ENCODE measurements at places on chromosomes 13 and 19. TPM values are rescaled to one million over a fixed set of nuclear protein-coding genes. Genes with fewer than 3 reads are reported as not detected.

DNA sequence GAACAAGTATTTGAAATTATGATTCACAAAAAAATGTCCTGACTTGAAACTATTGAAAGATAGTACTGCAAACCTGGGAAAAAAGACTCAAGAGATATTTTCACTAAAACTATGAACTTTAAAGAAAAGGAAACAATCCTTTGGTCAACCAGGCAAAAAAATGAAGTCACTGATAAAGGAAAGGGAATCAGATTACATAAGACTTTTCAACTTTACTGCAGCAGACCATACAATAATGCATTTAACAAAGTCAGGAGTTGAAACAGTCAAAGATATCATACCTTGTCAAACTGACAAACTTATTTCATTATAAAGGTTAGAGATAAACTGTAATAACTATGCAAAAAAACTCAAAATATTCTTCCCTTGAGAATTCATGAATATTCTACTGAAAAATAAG is 361.6 kb downstream of the DLEU7 start:
- DNase-seq = no peak

DNA sequence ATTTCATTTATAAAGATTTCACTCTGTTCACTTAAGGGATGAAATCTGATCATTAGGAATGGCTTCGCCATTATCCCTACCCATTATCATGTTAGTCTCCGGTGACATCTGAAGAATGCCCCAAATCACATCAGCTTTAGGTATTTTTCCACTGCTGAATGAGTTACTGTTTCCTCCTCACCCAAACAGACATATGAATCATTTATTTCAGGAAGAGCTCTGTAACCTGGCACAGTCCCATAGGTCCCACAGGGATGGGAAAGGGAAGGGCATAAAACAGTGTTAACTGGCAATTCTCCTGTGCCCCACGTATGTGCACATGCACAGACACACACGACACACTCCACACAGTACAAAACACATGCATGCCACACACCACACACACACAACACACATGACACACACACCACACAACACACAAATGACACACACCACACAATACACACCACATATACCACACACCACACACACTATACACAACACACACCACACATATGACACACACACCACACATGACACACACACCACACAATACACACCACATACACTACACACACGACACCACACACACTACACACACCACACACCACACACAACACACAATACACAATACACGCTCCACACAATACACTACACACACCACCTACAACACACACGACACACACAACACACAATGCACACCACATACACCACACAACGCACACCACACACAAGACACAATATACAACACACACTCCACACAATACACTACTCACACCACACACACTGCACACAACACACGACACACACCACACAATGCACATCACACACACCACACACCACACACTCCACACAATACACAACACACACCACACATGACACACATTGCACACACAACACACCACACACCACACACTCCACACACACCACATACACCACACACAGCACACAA is 15.4 kb downstream of the TMEM255B start:
- DNase-seq = no peak

GRCh38 chr13:41244556-41244955 is 18.8 kb downstream of the MTRF1 start:
- DNase-seq = no peak

DNA sequence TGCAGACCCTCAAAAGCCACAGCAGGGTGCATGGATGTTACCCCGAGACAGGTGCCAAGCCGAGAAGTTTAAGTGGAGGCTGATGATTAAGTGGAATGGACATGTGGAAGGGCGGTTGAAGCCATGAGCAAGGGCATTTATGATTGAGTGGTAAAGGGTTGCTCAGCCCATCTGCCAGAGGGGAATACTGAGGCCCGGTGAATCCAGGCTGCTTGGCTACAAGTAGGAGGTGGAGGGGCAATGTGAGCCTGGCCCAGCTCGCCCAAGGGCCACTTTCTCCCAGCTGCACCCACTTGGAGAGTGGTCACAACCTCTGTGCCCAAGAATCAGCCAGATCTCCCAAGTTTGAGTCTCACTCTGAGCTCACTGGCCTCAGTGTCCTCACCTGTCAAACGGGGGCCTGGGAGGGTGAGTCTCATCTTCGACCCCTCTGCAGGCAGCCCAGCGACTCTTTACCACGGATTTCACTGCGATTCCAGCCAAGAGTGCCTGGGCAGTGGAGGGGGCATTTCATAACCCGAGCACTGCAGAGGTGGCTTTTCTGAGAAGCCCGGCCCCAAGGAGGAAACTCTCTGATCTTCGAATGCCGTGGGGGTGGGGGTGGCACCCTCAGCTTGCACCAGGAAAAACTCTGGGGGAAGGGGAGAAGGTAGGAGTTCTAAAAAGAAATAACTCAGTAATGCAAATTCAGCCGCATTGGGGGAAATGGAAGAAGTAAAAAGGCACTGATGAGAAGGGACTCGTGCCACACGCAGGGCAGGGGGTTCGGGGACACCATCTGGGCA is 62.9 kb upstream of the KLF2 start:
- no peak for DNase-seq

GRCh38 chr13:55567721-55568625 is 1572.7 kb upstream of the PRR20A start:
- no peak for DNase-seq

- no peak for DNase-seq
Observed at GRCh38 chr13:110330491-110331011, 23.5 kb downstream of the COL4A2 start.

DNA sequence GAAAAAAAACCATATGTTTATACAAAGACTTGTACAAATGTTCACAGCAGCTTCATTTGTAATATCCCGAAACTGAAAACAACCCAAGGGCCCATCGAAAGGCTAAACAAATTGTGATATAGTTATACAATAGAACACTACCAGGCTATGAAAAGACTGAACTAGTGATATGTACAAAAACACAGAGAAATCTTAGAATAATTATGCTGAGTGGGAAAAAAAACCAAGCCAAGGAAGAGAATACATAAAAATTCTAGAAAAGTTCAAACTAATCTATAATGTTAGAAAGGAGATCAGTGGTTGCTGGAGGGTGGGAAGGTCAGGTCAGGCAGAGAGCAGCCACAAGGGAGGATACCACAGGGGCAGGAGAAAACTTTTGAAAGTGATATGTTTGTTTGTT is 7.8 kb downstream of the PABPC3 start:
- no peak for DNase-seq

DNA sequence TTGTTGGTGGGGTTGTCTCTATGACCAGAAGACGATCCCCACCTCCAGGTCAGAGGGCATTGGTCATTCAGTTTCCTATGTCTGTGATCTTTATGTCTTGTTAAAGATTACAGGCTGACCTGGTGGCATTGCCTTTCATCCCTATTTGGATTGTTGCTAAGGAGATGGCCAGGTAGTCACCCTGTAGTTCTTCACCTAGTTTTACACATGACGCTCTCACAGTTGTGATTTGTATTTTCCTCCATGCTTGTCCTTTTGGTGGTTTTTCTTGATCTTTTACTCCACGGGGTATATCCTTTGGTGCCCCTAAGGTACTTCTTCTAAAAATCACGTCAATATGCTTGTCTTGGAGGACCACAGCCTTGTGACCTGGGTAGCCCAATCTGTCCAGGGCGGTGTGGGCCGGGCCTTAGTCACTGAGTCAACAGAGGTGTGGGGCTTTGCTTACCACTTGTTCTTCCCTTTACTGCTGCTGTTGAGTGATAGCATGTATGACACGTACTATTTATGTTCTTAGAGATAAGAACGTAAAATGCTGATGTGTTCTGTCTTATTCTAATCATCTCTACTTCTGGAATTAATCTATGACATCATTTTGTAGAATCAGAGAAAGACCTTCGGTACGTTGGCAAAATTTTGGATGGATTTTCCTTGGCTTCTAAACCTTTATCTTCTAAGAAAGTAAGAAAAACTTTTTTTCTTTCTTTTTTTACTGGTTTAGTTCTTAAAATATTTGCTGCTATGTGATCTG is 20.1 kb downstream of the GPATCH1 start:
- no peak for DNase-seq

NLRP5 gene
- not detected for total RNA-seq

GRCh38 chr13:78409172-78409571 is 194.2 kb downstream of the POU4F1 start:
- DNase-seq = no peak

DNA sequence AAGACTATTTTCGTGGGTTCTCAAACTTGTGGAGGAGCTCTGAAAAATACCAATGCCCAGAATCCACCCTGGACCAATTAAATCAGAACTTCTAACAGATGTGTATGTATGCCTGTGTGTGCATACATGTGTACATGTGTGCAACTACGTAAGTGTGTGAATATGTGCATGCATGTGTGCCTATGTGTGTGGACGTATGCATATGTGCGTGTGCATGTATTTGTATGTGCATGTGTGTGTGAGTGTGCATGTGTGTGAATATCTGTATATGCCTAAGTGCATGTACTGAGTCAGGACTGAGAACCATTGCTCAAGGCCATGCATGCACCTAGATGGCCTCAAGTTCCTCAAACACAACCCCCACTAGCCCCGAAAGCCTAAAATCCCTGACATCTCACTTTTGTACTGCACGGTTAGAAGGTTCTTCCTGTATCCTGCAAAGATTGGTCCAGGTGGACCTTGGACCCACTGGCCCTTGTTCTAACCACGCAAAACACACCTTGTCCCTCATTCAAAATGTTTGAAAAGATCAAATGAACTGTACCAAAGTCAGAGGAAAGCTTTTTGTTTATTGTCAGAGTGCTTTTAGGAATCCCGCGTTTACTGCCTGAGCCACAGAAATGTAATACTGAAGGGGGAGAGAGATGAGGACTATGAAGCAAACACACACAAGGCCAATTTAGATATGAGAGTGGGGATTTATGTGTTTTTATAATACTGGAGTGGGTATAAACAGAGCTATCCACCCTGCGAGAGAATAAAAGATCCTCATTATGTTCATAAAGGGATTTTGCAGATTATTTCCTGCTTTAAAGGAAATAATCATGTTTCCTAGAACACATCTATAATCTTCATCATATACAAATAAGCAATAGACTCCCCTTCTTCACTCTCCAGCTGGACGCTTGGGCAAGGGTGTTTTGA is 39.1 kb downstream of the LATS2 start:
- DNase-seq = no peak

- no peak for DNase-seq
Observed at GRCh38 chr13:49214917-49215376, 5.2 kb upstream of the MLNR start.

- DNase-seq = no peak
Observed at GRCh38 chr19:33553530-33554310, 32.1 kb upstream of the PEPD start.

DNA sequence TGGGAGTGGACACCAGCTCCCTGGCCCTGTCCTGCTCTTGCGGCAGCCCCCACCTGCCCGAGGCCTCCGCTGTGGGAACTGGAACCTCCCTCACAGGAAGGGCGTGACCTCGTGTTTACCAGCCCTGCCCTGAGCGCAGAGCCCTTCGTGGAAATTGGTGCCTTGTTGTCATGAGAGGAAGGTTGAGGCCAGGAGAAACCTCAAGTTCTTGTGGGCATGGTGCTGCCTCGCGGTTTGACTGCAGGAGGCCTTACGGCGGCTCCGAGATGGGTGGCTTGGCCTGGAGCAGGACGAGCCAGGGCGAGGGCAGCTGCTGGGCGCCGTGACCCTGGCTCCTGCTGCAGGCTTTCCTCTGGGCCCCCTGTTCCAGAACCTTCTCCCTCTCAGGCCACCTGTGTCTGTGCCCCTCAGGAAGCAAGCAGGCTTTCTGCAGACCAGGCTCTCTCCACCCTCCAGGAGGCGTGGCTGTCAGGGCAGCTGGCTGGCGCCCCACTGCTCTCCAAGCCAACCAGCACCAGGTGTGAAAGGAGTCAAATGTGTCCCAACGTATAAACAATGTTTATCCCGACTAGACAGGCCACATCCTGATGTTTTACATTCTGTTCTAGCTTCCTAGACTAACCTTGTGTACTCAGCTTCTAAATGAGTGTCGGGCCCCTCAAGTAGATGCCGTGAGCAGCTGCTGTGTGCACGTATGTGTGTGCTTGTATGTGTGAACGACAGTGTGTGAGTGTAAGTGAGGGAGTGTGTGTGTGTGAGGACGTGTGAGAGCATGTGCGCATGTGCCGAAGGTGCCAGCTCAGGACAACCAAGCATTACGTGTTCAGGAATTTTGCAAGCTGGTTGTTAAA is 10.4 kb upstream of the RASA3 start:
- DNase-seq = no peak

DNA sequence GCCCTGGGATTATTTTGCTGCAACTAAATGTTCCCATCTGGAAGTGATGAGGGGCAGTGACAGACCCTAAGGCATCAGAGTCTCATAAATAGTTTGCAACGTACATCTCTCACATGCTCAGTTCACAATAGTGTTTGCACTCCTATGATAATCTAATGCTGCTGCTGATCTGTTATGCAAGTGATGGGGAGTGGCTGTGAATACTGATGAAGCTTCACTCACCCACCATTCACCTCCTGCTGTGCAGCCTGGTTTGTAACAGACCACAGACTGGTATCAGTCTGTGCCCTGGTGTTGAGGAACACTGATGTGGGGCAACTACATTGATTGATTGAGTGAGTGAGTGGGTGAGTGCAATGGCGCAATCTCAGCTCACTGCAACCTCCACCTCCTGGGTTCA is 54.9 kb downstream of the ZNF726 start:
- DNase-seq = no peak

DNA sequence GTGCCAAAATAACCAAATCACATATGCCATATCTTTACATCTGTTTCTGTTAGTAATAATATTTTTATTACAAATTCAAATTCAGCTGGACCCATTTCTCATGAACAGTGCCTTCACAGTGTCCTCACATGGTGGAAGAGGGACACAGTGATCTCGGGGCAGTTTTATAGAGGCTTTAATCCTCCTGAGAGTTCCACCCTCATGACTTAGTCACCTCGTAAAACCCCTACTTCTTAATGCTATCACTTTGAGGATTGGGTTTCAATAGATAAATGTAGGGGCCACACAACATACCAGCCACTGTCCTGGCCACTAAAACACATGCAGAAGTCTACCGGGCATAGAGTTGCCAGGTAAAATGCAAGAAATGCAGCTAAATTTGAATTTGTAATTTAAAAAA is 201.5 kb downstream of the MYO16 start:
- DNase-seq = no peak

SLC10A2 gene
- total RNA-seq = not detected

DNAJB1 gene
- total RNA-seq = 110 TPM

ZNF829 gene
- total RNA-seq = 3.0 TPM

GRCh38 chr19:16778796-16779411 is 50.3 kb upstream of the SIN3B start:
- DNase-seq = no peak
